Stimulated activated CD4-positive, alpha-beta T cell treated with anti-CD3 and anti-CD28 coated beads, Interleukin-2, amount 100 ng/mL, for 24 hours (primary cell): ENCODE measurements at places on chromosomes 16 and 17.

- DNase-seq, result peak; percentile 40
These were observed 375 bp upstream of the SPN start for GRCh38 chr16:29662729-29663015.

GRCh38 chr16:62909597-62909996, 873.4 kb upstream of the CDH8 start:
- no peak for DNase-seq

DNA sequence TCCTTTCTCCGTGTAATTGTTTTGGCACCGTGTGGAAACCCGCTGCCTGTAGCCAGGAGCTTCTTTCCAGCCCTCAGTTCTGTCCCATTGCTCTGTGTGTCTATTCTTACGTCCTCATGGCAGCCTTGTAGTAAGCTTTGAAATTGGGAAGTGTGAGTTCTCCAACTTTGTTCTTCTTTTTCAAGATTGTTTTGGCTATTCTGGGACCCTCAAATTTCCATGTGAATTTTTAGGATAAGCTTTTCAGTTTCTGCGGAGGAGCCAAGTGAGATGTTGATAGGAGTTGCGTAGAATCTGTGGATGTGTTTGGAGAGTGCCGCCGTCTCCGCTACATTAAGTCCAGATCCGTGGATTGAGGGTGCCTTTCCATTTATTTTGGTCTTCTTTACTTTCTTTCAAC, 15.2 kb downstream of the CHMP6 start:
- DNase-seq, result no peak

DNA sequence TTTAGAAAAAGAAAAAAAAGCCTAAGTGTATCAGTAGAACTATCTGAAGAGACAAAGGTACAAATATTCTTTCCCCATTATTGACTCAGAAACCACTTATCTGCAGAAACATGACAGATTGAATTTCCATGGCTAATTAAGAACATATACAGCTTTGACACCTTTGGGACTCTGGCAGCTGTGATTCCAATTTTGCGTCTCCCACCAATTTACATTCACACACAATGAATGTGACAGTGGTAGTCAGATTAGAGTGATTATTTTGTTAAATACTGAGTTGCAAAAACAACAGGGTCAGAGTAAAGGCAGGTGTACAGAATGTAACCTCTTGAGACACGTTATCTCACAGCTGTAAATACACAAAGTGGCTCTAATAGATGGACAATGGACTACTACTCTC, 5.3 kb upstream of the PPM1D start:
- DNase-seq, result no peak

GRCh38 chr16:71351558-71351901, 7.0 kb upstream of the CALB2 start:
- DNase-seq, result no peak

DNA sequence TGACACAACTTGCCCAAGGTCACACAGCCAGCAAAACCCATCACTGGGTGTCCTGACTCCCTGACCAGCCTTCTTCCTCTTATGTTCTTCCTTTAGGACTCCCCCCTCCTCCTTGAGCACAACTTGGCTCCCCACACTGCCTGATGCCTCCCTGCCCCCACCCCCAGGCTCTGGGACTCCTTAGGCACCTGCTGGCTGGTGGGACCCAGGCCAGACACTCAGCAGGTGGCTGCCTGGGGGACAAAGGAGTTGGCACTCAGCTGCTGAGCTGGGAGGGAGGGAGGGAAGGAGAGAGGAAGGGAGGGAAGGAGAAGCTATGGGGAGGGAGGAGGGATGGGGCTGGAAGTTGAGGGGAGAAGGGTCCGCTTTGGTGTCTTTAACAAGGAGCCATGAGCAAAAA, 8.0 kb downstream of the SEZ6 start:
- DNase-seq, result no peak

- DNase-seq, result peak; percentile 57
These were observed at the start of gene STX1B for GRCh38 chr16:31010585-31011325. STX1B (minus strand) TSS chr16:31010638; CDS start chr16:31010396, 242 bp downstream.

DNA sequence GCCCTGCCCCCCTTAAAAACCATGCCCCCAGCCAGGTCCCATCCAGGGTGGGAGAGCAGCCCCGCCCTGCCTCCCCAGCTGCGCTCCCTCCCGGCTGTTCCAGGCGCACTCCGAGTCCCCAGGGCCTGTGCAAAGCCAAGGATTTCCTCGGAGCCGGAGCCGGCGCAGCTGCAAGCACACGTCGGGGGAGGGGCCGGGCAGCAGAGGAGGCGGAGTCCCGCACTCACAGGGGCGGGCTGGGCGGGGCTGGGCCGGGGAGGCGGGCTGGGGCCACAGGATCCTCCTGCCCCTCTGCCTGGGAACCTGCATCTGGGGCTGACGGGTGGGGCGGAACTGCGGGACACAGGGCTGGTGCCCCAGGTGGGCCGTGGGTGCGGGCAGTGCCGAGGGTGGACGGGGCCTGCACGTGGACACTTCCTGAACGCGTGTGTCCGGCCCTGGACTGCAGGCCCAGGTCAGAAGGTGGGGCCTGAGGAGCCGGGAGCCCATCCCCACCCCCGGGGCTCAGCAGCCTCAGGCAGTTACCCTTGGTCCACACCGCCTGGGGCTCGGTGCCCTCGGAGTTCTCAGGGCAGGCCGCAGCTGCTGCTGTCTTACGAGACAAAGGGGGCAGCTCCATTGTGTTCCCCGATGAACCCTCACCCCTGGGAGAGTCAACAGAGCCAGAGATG, 24.0 kb upstream of the SSTR5 start:
- DNase-seq, result peak; percentile 40

GRCh38 chr17:10048629-10049350, 143.7 kb upstream of the RCVRN start:
- DNase-seq, result no peak

- peak; percentile 37 for DNase-seq
These were observed 70.4 kb downstream of the KSR1 start for GRCh38 chr17:27526604-27527002.

- DNase-seq, result no peak
These were observed 278.9 kb upstream of the TNRC6C start for GRCh38 chr17:77679589-77679988.

- DNase-seq, result no peak
These were observed 488 bp downstream of the SENP3 start for GRCh38 chr17:7562208-7562605.

- DNase-seq, result no peak
These were observed 75.0 kb downstream of the SPAG9 start for GRCh38 chr17:51045621-51046020.

- DNase-seq, result no peak
These were observed 37.2 kb downstream of the KCNJ2 start for GRCh38 chr17:70206361-70207010.

DNA sequence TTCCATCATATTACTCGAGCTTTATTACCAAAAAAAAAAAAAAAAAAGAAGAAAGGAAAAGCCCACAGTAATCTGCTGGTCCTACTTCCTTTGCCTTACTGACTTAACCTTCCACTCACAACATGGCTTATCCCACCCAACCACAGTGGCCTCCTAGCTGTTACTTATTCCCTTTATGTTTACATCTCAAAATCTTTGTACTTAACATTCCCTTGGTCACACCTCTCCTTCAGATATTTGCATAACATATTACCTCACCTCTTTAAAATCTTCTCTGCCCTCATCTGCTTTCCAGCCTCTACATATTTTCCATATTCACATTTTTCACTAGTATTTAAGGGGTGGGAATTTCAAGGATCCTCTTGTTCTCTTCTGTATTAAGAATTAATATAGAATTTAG, 327.0 kb upstream of the TBX2 start:
- no peak for DNase-seq

DNA sequence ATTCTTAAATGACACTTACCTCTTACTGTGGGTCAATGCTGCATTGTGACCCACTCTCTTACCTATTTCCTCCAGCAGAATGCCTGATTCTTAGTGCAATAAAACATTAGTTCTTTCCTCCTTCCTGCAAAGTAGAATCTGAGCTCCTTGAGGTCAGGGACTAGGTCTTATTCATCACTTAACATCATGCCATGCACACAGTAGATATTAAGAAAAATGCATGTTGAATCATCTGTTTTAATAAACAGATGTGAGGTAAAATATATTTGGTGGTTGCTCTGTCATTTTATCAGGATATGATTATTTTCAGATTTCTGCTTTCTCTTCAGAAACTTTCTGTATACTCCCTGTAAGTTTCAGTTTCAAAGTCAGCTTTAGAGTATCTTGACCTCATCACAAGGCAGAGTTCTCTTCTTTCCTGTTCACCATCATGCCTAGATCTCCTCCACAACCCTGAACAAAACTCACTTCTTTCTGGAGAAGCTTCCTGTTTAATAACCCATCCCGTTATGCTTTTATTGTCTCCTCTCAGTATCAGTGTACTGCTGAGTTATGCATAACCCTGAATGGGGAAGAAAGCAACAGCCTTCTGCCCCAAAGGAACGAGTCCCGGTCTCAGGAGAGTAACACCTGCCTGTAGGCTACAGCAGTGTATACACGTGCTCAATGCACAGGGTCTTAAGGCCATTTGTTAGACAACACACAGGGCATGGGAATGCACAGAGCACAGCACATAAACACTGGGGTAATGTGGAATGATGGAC, 30.3 kb upstream of the SUPT4H1 start:
- DNase-seq, result no peak

- DNase-seq, result peak; percentile 50
These were observed 10.8 kb upstream of the HASPIN start for GRCh38 chr17:3712811-3713463.

DNA sequence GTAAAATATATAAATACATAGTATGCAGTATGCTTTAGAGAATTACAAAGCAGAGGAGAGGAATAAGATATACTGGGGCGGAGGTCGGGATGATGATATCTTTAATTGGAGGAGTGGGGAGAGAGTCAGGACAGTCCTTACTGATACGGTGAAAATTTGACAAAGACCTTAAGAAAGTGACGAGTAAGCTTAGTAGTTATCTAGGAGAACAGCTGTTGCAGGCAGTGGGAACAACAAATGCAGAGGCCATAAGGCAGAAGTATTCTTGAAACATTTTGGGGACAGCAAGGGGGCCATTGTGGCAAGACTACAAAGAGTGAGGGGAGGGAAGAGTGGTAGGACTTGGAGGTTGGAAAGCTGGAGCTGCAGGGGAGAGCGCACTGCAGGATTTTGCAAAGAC, 22.3 kb upstream of the CDC6 start:
- no peak for DNase-seq

- no peak for DNase-seq
These were observed 122.9 kb downstream of the SDK2 start for GRCh38 chr17:73521376-73521775.

DNA sequence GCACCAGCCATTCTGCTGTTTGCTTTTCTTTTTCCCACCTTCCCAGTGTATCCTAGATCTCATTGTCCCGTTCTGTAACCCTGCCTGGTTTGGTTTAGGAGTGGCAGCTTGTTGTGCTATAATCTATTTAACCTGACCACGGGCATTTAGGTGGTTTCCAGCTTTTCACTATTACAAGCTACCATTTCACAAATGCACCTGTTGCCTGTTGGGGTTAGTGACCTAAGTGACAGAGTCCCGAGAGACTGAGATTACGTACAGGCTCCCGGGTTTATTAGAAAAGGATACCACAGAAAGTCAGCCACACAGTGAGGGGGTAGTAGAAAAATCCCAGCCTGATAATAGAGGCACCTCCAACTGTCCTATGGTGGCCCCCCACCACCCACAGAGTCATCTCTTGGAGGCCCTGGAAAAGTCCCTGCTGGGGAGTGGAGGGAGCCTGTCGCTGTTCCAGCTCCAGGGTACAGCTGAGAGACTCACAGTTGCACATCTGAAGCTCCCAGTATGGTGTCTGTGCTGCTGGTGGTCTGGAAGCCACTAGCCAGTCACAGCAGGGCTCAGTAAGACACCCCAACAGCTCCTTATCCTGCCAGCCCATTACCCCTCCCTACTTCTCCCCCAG, 21.2 kb downstream of the CLEC16A start:
- peak; percentile 37 for DNase-seq

- no peak for DNase-seq
These were observed 1.5 kb upstream of the MFSD6L start for GRCh38 chr17:8800656-8801055.

DNA sequence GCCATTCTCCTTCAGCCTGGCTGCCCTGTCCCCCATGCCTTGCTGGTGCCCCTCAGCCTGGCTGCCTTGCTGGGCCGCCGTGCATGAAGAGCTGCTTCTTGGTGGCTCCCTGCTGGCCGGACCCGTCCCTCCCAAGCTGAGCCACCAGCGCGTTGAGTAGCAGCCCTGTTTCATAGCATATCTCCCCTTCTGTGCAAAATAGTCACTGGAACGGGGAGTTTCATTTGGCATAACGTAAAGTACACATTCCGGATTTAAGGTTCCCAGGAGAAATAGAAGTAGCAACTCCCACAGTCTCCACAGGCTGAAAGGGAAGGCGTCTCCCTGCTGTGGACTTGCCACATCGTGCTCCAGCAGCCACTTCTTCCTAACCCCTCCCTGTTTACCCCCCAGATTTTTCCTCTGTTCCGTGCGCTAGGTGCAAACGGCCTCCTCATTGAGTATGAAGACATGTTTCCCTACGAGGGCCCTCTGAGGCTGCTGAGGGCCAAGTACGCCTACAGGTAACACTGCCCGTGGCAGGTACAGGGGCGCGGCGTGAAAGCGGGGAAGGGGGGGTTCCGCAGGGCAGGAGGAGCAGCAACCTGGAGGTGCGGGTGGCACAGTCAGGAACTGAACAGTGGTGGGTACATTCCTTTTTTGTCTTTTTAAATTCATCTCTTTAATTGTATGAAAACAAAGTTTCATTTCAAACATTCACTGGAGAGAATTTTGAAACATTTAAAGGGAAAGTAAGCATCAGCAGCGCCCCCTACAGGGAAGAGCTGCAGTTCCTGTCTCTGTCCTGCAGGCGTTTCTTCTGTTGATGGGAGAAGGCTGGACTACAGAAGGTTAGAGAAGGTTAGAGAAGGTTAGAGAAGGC, 5.8 kb upstream of the OGFOD3 start:
- peak; percentile 74 for DNase-seq

GRCh38 chr17:69637446-69638156, 223.1 kb downstream of the MAP2K6 start:
- no peak for DNase-seq

GRCh38 chr17:79160980-79161636, 86.5 kb downstream of the ENGASE start:
- no peak for DNase-seq

DNA sequence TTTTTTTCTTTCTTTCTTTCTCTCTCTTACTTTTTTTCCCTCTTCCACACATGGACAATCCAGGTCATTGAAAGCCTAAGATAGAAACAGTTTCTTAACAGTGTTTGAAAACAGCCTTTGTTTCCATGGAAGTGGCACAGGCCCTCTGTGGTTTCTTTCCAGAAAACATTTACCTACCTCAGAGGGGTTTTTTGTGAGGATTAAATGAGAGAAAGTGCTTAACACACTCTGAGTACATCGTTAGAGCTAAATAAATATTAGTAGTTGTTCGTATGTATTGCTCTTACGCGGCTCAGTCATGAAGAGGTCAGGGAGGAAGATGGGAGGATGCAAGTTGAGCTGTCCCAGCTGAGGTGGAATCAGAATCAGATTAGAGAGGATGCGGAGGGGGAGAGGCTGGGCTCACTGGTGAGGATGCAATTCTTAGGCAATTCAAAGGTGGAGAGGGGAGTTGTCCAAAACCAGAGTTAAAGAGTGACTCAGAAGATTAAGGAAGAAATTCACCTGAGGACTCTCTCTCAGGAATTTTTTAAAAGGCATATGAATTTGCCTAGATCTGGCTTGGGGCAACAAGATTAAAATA, 345.4 kb downstream of the PMP22 start:
- no peak for DNase-seq
